T-helper 2 cell treated with Interferon-gamma antibody and Interleukin-4, amounts not matched to agents 5 μg/mL and 100 μg/mL, for 36 hours (primary cell): ENCODE measurements at places on chromosomes 2 and 18.

DNA sequence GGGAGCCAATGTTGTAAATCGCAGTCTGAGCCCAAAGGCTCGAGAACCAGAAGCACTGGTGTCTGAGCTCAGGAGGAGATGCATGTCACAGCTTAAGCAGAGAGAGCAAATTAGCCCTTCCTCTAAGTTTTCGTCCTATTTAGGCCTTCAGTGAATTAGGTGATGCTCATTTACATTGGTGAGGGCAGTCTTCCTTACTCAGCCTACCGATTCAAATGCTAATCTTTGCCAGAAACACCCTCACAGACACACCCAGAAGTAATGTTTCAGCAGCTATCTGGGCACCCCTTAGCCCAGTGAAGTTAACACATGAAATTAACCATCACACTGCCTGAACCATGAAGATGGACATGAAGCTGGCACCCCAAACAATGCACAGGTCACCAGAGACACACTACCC lies 385.1 kb downstream of the STK39 start:
- no peaks in the 10 kb centered on the region for H3K36me3 ChIP-seq
- no peak overlapping the region for H3K4me3 ChIP-seq
- no peaks in the 10 kb centered on the region for H3K27me3 ChIP-seq
- no peak overlapping the region for H3K27ac ChIP-seq

GRCh38 chr2:206886696-206887095 lies 52.6 kb upstream of the CPO start:
- no peak overlapping the region for H3K4me3 ChIP-seq
- no peaks in the 10 kb centered on the region for H3K36me3 ChIP-seq
- H3K27me3 ChIP-seq = peaks cover 14% of the 10 kb centered on the region
- H3K27ac ChIP-seq = no peak overlapping the region
- H3K4me1 ChIP-seq = no peaks in the 10 kb centered on the region
- no peak for DNase-seq

GRCh38 chr2:237563816-237564215 lies 2.6 kb upstream of the PRLH start:
- H3K27me3 ChIP-seq = no peaks in the 10 kb centered on the region
- H3K27ac ChIP-seq = no peak overlapping the region
- no peak for DNase-seq
- no peaks in the 10 kb centered on the region for H3K36me3 ChIP-seq

DNA sequence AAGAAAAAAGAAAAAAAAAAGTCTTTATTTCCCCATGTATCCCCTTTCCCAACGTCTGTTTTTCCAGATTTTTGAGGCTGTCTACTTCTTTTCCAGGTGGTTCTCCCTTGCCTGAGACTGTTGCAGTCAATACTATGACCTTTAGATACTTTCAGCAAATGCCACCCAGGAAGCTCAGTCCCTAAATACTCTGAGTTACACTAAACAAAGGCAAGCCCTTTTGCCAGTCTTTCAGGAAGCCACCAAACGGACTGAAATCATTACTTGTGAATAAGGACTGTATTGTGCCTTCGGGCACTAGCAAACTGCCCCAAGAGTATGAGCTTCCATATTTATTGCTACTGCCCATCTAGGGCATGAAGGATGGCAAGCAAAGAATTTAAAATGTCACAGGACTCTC lies 621.3 kb downstream of the SUCLG1 start:
- H3K27me3 ChIP-seq = no peaks in the 10 kb centered on the region
- no peak overlapping the region for H3K4me3 ChIP-seq
- H3K27ac ChIP-seq = no peak overlapping the region
- no peaks in the 10 kb centered on the region for H3K36me3 ChIP-seq
- H3K4me1 ChIP-seq = no peaks in the 10 kb centered on the region

DNA sequence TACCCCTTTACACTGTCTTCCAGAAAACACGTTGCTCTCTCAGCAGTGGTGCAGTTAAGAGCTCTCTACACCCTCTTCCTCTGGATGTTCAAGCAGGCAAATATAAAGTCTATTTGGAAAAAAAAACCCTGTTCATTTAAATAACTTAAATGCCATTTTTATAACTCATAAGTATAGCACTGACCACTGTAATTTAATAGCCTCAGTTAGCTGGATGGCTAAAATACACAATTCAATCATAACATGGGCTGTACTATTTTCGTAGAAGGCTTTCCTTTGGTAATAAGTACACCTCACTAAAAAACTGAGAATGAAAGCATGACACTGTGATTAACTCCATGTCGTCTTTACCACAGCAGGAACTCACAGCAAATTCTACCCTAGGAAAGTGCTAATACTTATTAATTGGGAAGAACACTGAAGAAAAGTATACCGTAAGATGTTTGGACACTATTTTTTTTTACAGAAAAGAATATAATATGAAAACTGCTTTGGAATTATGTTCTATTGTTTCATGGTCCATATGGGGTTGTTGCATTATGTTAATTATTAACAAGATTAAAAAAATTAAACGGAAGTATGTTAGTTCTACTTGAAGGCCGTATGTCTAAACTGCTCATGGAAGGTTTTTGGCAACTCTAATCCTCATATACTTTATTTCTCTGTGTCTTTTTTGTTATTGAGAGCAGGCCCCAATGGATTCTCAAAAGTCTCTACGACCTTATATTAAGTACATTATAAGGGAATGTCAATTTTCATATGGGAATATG lies 269.1 kb downstream of the ZNF385B start:
- peaks cover 2% of the 10 kb centered on the region for H3K4me1 ChIP-seq
- DNase-seq = no peak
- H3K27me3 ChIP-seq = no peaks in the 10 kb centered on the region
- H3K36me3 ChIP-seq = no peaks in the 10 kb centered on the region

- H3K4me3 ChIP-seq = peak overlapping the region; percentile 63
- no peaks in the 10 kb centered on the region for H3K27me3 ChIP-seq
- DNase-seq = peak; percentile 32
- H3K36me3 ChIP-seq = no peaks in the 10 kb centered on the region
- H3K4me1 ChIP-seq = peaks cover 10% of the 10 kb centered on the region
These were observed 9.4 kb downstream of the KHK start for GRCh38 chr2:27095745-27096651.

DNA sequence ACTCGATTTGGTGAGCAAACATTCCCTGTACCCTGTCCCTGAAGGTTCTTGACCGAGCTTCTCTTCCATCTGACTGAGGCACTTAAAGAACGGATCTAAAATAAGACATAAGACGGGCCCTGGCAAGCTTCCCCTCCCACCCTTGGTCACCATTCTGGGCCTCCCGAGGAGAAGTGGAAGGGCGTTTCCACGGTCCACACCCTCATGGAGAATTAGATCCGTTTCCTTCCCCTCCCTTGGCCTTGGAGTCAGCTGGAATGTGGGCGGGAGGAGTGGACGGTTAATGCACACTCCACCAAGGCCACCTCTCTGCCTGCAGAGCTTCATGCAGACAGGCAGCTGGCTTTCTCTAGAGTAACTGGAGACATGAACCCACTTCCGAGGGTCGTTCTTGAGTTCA lies 257.3 kb upstream of the APCDD1 start:
- H3K27me3 ChIP-seq = peaks cover 2% of the 10 kb centered on the region
- H3K36me3 ChIP-seq = no peaks in the 10 kb centered on the region
- no peak overlapping the region for H3K27ac ChIP-seq
- no peaks in the 10 kb centered on the region for H3K4me1 ChIP-seq
- H3K4me3 ChIP-seq = no peak overlapping the region

- no peak for DNase-seq
- no peak overlapping the region for H3K4me3 ChIP-seq
- H3K27me3 ChIP-seq = no peaks in the 10 kb centered on the region
- H3K36me3 ChIP-seq = no peaks in the 10 kb centered on the region
- H3K27ac ChIP-seq = no peak overlapping the region
These were observed 279.5 kb upstream of the POU3F3 start for GRCh38 chr2:104574367-104574766.

GRCh38 chr2:76953733-76954347 lies 568.3 kb downstream of the LRRTM4 start:
- H3K4me3 ChIP-seq = no peak overlapping the region
- H3K27me3 ChIP-seq = no peaks in the 10 kb centered on the region
- no peak overlapping the region for H3K27ac ChIP-seq
- H3K4me1 ChIP-seq = no peaks in the 10 kb centered on the region

- H3K36me3 ChIP-seq = no peaks in the 10 kb centered on the region
- DNase-seq = no peak
- peak overlapping the region; percentile 64 for H3K27ac ChIP-seq
- H3K4me1 ChIP-seq = peaks cover 43% of the 10 kb centered on the region
- H3K27me3 ChIP-seq = no peaks in the 10 kb centered on the region
- H3K4me3 ChIP-seq = no peak overlapping the region
These were observed 163.0 kb downstream of the FAM210A start for GRCh38 chr18:13563390-13563805.

DNA sequence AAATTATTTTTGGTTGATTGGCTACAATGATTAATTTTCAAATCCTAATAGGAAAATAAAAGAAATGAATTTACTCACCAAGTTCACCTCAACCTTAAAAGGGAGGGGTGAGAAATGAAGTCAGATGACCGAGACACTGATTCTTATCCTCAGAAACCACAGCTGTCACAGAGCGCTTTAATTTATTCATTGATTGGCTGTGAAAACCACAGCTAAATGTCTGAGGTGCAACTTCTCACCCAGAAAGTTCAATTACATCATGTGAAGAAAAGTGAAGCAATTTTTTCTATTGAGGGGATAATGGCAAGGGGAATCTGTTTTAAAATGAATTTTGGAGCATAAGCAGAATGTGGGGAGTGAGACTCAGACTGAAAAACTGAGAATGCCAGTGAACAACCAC lies 128.4 kb downstream of the RNF152 start:
- DNase-seq = peak; percentile 20
- no peak overlapping the region for H3K27ac ChIP-seq
- peaks cover 6% of the 10 kb centered on the region for H3K4me1 ChIP-seq
- no peaks in the 10 kb centered on the region for H3K36me3 ChIP-seq
- no peak overlapping the region for H3K4me3 ChIP-seq

GRCh38 chr18:46761059-46761769 lies 4.4 kb upstream of the ST8SIA5 start:
- H3K36me3 ChIP-seq = no peaks in the 10 kb centered on the region
- H3K27me3 ChIP-seq = peaks cover 67% of the 10 kb centered on the region
- H3K27ac ChIP-seq = no peak overlapping the region
- DNase-seq = no peak

- H3K4me3 ChIP-seq = no peak overlapping the region
- H3K36me3 ChIP-seq = no peaks in the 10 kb centered on the region
- H3K27ac ChIP-seq = no peak overlapping the region
- H3K4me1 ChIP-seq = no peaks in the 10 kb centered on the region
- DNase-seq = no peak
- H3K27me3 ChIP-seq = peaks cover 3% of the 10 kb centered on the region
These were observed 15.7 kb downstream of the GPR35 start for GRCh38 chr2:240640939-240641338.

- H3K4me3 ChIP-seq = no peak overlapping the region
- H3K36me3 ChIP-seq = no peaks in the 10 kb centered on the region
- H3K27me3 ChIP-seq = peaks cover 25% of the 10 kb centered on the region
- H3K4me1 ChIP-seq = peaks cover 10% of the 10 kb centered on the region
- DNase-seq = no peak
- H3K27ac ChIP-seq = no peak overlapping the region
These were observed 255.9 kb upstream of the RASGRP3 start for GRCh38 chr2:33220533-33220932.

DNA sequence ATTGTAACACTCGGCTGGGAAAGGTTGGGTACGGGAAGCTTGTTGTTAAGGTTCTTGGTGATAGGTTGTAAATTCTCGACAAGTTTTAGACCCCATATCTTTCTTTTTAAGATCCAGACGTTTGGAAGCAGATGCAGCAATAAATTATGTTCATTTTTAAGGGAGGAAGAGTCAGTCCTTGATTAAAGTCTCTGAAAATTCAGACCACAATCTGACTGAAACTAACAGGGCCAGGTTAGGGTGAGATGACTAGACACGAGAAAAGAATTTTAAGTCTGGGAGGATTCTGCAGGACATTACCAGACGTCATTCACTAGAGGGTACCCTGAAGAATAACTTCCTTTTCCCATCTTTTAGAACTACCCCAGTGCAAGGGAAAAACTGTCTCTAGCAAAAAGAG lies 16.1 kb downstream of the WIPF1 start:
- peaks cover 73% of the 10 kb centered on the region for H3K36me3 ChIP-seq
- H3K27ac ChIP-seq = peak overlapping the region; percentile 2
- DNase-seq = no peak
- H3K4me1 ChIP-seq = peaks cover 39% of the 10 kb centered on the region
